ENCODE measurements at places on chromosomes 1 and 21.

DNA sequence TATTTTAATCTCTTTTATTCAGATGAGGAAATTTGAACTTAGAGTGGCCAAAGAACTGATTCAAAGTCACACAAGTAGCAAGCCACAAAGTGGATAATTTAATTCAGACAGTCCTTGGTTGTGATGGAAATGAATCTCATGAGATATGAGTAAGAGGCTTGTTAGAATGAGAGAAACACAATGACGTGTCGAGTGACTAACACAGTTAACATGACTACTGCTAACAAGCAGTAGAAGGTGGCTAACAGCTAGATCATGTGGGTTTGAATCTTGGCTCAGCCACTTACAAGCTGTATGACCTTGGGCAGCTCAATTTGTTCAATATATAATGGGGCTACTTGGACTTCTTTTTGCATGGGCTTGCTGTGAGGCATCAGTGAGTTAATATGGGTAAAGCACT lies 104.5 kb upstream of the LMO4 start:
- DNase-seq = no peak

GRCh38 chr21:19830446-19830845 lies 1167.8 kb upstream of the NCAM2 start:
- no peak for DNase-seq

GRCh38 chr21:46213620-46214286 lies 14.8 kb downstream of the LSS start:
- DNase-seq = no peak

- DNase-seq = no peak
These were observed 5.7 kb upstream of the ARHGEF19 start for GRCh38 chr1:16218014-16218673.

GRCh38 chr21:32858628-32859027 lies 87.1 kb upstream of the PAXBP1 start:
- DNase-seq = no peak

- DNase-seq = no peak
These were observed 20.9 kb upstream of the DYNLT5 start for GRCh38 chr1:66731170-66731865.

DNA sequence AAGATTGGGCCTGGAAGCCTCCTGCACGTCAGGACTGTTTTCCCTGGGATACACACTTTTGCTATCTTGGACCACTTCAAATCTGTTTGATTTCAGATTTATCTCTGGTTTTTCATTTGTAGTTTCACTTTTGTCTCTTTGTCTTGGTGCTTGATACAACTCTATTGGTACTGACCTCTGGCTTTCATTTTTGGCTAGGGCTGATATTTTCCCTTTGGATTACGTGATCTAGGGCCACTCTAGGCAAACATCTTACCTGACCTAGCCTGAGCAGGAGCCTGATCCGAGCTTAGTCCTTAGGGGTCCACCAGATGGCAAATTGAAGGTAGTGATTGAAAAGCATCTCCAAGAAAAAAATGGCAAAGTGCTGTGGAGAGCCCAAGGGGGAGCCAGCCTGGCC lies 39.6 kb downstream of the ZBTB18 start:
- no peak for DNase-seq

DNA sequence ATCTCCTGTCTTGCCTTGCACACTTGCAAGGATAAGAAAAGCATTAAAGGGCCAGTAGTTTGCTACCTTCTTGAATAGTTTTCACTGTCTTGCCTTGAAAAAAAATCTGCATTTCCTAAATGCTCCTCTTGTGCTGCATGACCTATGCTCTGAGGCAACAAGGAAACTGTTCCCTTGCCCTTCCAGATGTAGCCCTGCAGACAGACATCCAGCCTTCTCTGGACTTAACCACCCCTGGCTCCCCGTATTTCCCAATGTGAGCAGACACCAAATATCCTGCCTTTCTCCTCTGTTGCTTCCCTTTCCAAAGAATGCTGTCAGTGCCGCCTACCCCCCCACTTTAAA lies 177.6 kb downstream of the GABPA start:
- DNase-seq = no peak

GRCh38 chr1:225878282-225878681 lies 3.9 kb downstream of the TMEM63A start:
- DNase-seq = no peak

DNA sequence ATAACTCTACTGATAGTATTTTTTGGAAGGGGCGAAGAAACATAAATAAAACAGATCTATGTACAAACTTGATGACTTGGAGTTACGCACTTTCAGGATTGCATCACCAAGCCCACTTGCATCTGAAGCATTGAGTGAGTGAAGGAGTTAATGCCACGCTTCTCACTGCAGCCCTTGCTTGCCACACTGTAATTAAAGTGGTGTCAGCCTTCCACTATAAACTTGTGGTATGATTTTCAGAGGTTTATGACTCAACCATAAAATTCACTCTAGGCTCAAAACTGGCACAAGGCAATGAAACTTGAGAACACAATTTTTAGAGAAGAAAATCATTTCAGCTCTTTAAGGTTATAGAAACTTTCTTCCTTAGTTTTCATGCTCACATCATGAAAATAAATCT lies 93.9 kb upstream of the PRMT6 start:
- DNase-seq = no peak

GRCh38 chr1:3742439-3743298 lies 9.6 kb upstream of the CCDC27 start:
- DNase-seq = no peak

Measured in nephron progenitor cell (in vitro differentiated cells).